ENCODE measurements at places on chromosomes 7 and 10. TPM values are rescaled to one million over a fixed set of nuclear protein-coding genes. Genes with fewer than 3 reads are reported as not detected.

The ZNF467 gene
- total RNA-seq: 0.41 TPM

- H3K36me3 ChIP-seq: no peaks in the 10 kb centered on the region
- no peak for DNase-seq
- H3K4me1 ChIP-seq: no peaks in the 10 kb centered on the region
- H3K27me3 ChIP-seq: no peaks in the 10 kb centered on the region
- no peak overlapping the region for H3K4me3 ChIP-seq
These were observed 37.6 kb downstream of the C10orf105 start for GRCh38 chr10:71681977-71682376.

- no peaks in the 10 kb centered on the region for H3K27me3 ChIP-seq
- H3K4me3 ChIP-seq: no peak overlapping the region
- H3K27ac ChIP-seq: no peak overlapping the region
- H3K36me3 ChIP-seq: no peaks in the 10 kb centered on the region
These were observed 184.7 kb upstream of the FZD1 start for GRCh38 chr7:91079487-91079886.

The SYCE1 gene
- not detected for total RNA-seq

DNA sequence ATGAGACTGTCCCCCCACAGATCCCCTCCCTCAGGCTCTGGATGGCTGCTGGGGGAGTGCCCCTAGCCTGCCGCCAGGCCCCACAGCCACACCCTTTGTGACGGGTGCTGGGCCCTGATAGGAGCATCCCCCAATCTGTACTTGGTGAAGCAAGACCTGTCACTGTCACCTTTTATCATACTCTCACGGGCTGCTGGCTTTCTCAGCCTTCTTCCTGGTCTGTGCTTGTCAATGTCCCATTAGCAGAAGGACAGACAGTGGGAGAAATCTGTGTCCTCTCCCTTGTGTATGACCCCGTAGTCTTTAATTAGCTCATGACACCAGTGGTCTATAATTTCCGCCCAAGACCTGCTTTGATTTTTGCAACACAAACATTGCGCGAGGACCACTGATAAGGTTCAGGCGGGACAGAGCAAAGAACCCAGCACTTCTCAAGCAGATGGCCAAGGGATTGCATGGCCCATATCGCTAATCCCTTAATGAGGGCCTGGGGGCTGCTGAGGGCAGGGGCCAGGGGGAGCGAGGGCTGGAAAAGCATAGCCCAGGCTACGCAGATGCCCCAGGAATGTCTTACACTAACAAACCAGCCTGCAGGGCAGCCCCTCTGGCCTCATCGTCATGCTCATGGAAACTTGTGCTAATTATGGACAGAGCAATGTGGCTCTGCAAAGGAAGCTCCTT lies 127.8 kb downstream of the PTPN20 start:
- H3K4me3 ChIP-seq: no peak overlapping the region
- H3K27me3 ChIP-seq: no peaks in the 10 kb centered on the region
- no peaks in the 10 kb centered on the region for H3K4me1 ChIP-seq

- no peaks in the 10 kb centered on the region for H3K4me1 ChIP-seq
- H3K27ac ChIP-seq: no peak overlapping the region
- peaks cover 35% of the 10 kb centered on the region for H3K36me3 ChIP-seq
- no peaks in the 10 kb centered on the region for H3K27me3 ChIP-seq
- H3K4me3 ChIP-seq: no peak overlapping the region
These were observed 42.7 kb upstream of the PPIF start for GRCh38 chr10:79304479-79305087.

The CCL24 gene
- total RNA-seq: not detected

The GSTO2 gene
- total RNA-seq: 2.3 TPM
